ENCODE measurements at places on chromosomes 1 and 21.

DNA sequence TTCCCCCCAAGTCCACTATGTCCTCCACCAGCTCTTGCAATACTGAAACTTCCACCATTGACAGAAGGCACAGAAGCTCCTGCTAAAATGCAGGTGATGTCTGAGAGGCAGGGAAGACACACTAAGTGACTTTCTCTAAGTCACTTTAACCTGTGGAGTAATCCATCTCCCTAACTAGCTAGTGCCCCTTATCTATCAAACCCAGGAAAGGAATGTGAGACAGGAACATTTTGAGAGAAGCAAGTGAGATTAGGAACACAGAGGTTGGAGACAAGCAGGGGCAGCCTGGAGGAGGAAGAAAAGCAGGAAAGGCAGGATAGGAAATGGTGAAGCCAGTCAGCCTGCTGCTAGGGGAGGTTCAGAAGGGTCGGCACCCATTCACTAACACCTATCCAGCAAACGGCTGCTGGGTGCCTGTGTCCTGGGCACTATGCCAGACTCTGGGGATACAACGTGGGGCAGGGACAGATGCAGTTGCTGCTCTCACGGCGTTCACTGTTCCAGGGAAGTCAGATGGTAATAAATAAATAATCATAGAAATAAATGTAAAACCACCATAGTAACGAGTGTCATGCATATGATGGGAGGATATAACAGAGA, 7.0 kb downstream of the GPA33 start:
- no peak for DNase-seq

DNA sequence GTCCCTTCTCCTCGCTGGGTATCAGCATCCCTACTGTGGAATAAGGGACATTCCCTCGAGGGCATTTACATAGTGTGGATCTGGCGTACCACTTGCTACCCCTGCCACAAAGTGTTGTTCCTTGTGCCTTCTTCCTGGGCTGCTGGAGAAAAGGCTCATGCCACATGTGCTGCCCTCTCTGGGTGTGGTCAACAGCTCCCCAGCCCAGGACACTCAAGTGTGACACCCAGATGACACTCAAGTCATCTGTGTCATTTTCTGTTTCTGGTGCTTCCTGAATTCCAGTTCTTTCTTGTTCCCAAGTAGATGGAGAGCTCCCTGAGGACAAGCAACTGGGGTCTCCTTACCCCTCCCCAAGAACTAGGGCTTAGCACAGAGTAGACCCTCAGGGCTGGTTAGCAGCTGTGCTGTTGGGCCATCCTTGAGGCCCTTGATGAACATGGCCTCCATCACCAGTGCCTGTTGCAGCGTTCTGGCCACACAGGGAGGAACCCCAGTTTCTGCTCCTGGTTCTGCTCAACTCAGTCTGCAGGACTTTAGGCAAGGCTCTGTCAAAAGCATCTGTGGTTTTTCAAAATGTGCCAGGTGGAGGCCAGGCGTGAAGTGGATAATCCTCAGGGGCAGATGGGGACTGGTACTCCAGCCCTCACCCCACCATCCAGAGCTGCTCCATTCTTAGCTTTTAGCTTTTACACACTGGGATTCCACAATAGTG, 49.0 kb upstream of the CLIC4 start:
- no peak for DNase-seq

- DNase-seq: no peak
Measured at GRCh38 chr1:182175361-182175931, 113.9 kb upstream of the ZNF648 start.

DNA sequence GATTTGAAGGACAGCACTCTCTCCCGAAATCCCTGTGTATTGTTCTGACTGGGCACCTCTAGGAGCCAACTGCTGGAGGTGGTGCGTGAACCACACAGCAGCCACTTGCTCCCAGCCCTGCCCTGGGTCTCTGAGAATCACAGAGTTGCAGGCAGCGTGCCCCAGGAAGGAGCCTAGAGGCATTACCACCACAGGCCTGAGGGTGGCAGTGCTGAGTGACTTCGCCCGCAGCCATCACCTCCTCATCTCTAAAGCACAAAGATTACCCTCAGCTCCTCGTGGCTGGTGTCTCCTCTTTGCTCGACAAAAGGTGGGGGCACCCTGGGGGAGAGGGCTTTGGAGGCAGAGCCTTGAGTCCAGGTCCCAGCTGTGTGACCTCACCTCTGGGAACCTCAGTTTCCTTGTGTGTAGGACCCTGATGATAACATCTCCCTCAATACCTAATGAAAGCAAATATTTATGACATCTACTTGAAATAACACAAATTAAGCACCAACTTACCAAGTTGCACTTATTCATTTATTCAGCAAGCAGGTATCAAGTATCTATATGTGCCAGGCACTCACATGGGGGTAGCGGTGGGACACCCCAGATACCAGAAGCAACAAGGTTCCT, 86.3 kb downstream of the VWA5B1 start:
- DNase-seq: peak; percentile 30

- peak; percentile 67 for DNase-seq
Measured at GRCh38 chr1:6423321-6423999, 1.1 kb upstream of the ESPN start.

DNA sequence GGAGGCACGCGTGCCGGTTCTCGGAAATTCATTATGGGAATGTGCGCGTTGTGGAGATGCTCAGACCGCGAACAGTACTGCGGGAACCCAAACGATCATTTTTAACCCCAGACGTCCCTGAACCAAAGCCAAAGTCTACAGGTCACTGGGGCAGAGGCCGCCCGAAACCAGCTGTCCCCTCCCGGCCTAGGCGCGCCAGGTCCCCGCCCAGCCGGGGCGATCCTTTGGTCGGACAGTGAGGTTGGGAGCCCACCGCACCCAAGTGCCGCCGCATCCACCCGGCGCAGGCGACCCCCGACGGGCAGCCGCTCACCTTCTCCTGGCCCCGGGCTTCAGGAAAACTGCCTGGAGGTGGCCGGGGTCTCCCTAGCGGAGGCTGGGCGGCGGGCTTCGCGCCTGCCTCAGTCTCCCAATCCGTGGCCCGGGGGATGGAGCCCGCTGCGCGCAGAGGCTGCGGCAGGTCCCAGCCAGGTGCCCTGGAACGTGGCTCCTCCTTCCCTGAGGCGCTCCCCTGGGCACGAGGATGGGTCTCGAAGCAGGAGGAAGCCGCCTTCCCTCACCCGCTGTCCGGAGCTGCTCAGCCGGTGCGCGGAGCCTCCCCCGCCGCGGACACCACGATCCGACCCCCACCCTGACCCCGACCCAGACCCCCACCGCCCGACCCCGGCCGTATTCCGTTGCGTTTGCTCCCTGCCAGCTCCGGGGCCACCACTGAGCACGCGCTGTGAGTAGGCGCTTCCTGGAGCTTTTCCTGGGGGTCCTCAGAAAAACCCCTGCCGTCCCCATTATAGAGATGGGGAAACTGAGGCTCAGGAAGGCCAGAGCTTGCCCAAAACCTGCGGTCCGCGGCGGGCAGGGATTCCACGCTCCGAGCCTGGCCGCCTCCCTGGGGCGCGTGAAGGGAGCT, 8.1 kb upstream of the SLX9 start:
- no peak for DNase-seq

DNA sequence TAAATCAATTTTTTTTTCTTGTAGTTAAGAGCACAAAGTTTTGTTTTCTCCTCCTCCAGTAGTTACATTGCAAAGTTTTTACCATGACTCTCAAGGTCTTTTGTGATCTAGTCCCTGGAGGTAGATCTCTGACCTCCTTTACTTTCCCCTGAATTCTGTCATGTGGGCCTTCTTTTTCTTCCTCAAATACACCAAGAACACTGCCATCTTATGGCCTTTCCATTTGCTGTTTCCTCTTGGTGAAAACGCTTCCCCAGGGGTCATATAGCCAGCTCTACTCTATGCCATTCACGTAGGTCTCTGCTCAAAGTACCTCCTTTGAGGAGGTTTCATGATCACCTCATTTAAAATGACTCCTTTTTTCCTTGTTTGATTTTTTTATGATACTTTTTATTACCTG, 2.7 kb downstream of the DDX20 start:
- no peak for DNase-seq

DNA sequence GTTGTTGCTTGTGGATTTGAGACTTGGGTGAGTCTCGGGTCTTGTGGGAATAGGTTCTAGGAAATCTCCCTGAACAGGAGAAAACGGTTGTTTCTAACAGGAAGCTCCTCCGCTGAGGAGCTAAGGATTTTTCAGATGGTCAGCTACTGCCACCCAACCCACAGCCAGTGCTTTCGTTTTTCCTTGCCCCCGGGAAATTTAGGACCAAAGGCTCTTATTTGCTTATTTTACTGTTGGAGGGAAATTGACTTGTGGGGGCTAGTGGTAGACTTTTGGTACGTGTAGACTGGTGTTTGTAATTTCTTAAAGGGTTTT, 792 bp downstream of the SNX7 start:
- DNase-seq: no peak

DNA sequence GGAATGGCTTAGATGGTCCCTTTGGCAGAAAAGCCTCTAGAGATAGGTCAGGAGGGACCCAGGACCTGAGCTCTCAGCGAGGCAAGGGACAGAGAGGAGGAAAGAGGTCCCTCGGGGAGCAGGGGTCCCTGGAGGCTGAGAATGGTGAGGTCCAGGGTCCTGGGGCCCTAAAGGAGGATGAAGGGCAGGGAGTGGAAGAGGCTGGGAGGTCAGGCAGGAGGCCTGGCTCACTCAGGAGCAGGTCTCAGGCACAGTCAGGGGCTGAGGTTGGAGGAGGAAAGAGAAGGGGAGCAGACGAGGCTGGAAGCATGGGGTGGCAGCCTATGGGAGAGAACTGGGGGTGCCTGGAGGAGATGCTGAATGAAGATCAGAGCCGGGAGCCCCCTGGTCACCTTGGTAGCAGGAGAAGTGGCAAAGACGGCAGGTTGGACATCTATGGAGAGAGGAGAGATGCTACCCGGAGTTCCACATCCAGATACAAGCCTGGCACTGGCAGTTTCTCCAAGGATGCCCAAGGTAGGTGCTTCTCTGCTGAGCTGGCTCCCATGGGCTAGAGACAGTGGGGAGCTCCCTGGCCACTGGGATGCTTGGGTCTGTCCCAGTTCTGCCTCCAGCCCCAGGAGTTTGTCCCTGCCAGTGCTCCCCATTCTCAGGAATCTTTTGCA, 22.6 kb downstream of the IGFN1 start:
- DNase-seq: no peak

- no peak for DNase-seq
Measured at GRCh38 chr1:89527256-89527655, 2.6 kb downstream of the LRRC8B start.

DNA sequence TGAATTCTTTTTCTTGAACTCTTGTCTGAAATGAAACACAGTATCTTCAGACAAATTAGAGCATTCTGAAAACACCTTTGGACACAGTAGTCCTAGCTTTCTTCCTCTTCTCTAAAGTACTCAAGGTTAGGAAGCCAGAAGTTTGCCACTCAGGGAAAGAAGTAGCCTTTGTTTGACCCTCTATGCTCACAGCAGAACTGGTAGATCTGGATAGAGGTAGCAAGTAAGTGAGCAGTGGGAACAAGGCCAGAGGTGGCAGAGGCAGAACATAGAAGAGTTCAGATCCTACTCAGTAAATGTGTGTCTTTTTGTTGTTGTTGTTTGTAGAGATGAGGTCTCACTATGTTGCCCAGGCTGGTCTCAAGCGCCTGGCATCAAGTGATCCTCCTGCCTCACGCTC, 7.4 kb upstream of the PIGR start:
- DNase-seq: no peak

- no peak for DNase-seq
Measured at GRCh38 chr1:194369622-194370021, 1183.2 kb upstream of the B3GALT2 start.

- DNase-seq: no peak
Measured at GRCh38 chr1:24957016-24957807, 27.1 kb upstream of the RUNX3 start.

- DNase-seq: no peak
Measured at GRCh38 chr1:23037081-23037740, 17.9 kb downstream of the KDM1A start.

GRCh38 chr1:19478322-19478721, 7.0 kb downstream of the CAPZB start:
- DNase-seq: no peak

GRCh38 chr1:63880958-63881576, 107.2 kb downstream of the ROR1 start:
- DNase-seq: no peak
